ENCODE measurements at places on chromosomes 6 and 20. TPM values are rescaled to one million over a fixed set of nuclear protein-coding genes. Genes with fewer than 3 reads are reported as not detected.

KHDC1L gene
- total RNA-seq, result not detected

- no peak for DNase-seq
These were observed 52.5 kb downstream of the MAFB start for GRCh38 chr20:40636486-40636885.

DNA sequence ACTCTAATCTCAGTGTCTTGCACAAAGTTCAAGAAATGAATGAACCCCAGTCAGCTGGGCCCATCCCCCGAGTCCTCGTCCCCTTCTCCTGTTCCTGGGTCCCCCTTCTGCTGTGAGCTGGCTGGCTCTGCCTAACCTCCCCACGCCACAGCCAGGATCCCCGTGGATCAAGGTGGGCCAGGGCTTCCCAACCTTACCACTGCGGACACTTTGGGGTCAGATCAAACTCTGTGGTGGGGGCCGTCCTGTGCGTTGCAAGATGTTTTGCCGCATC is 116.2 kb downstream of the SULF2 start:
- DNase-seq, result no peak

GRCh38 chr6:169807229-169807628 is 55.8 kb downstream of the ERMARD start:
- DNase-seq, result no peak

CPNE5 gene
- not detected for total RNA-seq

GRCh38 chr6:90131614-90132423 is 164.8 kb downstream of the BACH2 start:
- DNase-seq, result no peak

- DNase-seq, result no peak
These were observed 84.5 kb downstream of the HIVEP2 start for GRCh38 chr6:142860498-142860897.

TMEM217 gene
- total RNA-seq, result 0.11 TPM

DNA sequence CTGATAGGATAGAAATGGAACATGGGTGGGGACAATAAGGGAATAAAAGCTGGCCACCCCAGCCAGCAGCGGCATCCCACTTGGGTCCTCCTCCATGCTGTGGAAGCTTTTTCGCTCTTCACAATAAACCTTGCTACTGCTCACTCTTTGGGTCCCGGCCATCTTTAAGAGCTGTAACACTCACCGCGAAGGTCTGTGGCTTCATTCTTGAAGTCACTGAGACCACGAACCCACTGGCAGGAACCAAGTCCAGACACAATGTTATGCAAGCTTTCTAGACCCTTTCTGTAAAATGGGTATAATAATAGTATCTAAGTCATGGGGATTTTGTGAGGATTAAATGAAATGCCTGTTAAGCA is 48.9 kb upstream of the EZR start:
- DNase-seq, result no peak

RBM24 gene
- total RNA-seq, result 7.9 TPM

DNA sequence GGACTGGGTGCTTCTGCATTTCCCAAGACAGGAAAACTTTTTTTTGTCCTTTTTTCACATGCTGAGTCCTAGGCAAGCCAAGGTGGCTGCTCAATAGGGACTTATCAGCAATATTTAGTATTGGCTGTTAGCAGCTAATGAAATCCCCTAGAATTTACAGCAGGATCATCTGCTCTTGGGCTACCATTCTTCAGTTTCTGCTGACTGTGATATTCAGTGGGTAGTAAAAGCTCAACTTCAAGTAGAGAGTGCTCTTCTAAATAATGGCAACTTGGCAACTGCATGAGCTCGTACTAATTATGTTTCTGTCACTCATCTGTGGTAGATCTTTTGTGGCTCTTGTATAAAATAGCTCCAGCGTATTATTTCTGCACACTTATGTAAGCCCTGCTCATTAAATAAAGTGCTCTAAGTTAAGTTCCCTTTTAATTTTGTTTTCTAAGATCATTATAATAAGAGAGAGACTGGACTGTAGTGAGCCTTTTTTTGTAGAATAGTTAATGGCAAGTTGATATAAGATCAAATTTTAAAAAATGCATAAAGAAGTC is 110.3 kb downstream of the SLC35F1 start:
- no peak for DNase-seq

NOX3 gene
- total RNA-seq, result not detected

DNA sequence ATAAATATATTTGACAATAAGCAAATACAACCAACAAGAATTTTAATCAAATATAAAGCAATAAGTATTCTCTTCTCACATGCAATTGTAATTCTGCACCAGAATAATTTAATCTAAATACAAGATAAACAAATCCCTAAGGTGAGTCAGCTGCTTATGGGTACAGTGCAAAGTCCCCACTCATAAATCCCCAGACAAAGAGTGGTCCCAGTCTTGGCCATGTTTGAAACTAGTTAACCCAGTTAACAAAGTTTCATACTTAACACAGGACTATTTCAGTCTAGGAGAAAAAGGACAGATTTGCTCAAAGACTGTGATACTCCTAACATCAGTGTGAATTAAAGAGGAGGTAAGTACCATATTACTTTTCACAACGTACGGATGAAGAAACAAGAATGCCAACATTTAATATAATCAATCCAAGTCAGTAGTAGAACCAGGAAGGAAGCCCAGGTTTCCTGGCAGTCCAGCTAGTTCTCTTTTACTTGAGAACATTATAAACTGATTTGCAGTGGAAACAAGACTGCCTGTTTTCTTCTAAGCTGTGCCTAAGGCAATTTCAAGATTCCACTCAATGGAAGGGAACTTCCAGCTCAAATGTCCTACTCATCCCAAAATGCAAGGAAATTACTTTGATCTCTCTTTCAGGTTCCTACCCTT is 10.4 kb downstream of the SAMD3 start:
- no peak for DNase-seq

- peak; percentile 8 for DNase-seq
These were observed 115.6 kb downstream of the TMEM170B start for GRCh38 chr6:11653028-11653583.

BNIP5 gene
- not detected for total RNA-seq

PTK6 gene
- total RNA-seq, result 0.19 TPM

ENTPD6 gene
- 236 TPM for total RNA-seq

SAMD10 gene
- total RNA-seq, result not detected

GRCh38 chr20:38698541-38698940 is 25.7 kb upstream of the SLC32A1 start:
- no peak for DNase-seq

DNA sequence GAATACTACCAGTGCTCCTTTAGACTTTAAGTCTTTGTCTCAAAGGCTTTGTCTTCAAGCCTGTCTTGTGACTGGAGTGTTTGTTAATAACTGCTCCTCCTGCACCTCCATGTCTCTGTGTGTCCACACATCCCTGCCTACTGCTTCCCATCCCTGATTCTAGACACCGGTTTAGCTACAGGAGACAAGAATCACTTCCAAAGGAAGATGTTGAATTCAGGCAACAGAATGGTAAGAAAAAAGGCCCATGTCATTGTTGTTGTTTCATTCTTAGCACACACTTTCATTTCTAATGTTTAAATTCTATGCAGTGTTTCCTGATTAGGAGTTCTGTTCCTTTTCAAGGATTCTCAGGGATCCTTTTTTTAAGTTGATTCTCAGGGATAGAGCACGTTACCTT is 293.6 kb upstream of the STXBP5 start:
- no peak for DNase-seq

GRCh38 chr6:8588176-8588575 is 152.8 kb upstream of the SLC35B3 start:
- DNase-seq, result no peak

SLC17A4 gene
- total RNA-seq, result not detected

DNA sequence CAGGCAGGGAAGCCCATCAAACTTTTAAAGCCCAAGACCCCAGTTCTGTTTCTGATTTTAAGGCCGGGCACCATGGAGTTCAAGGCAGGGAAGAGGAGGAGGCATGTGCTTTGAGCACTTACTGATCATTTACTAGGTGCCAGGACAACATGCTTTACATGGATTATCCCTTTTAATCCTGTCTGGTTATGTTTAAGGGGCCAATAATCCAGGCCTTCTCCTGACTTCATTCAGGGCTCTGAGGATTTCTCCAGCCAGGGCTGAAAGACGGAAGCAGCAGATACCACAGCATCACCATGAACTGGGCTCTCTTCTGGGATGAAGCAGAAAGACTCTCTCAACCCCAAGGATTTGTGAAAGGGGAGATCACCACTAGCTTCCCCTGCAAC is 4.1 kb downstream of the CCND3 start:
- DNase-seq, result no peak

DNA sequence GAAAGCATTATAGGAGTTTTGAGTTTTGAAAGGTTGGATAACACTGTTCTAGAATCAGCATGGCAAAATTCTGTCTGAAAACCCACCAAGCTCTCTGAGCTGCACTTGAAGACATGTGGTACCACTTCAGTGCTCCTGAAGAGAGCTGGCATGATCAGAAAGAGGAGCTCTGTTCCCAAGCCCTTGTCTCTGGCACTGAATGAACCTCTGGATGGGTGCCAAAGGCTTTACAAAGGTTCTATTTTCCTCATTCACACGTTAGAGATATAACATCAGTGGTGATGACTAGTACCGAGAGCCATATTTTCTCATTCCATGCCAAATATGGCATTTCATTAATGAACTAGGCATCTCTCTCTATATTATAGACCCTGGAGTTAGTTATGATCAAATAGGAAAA is 301.8 kb upstream of the ID4 start:
- peak; percentile 91 for DNase-seq

HLA-DQB2 gene
- total RNA-seq, result not detected

DNA sequence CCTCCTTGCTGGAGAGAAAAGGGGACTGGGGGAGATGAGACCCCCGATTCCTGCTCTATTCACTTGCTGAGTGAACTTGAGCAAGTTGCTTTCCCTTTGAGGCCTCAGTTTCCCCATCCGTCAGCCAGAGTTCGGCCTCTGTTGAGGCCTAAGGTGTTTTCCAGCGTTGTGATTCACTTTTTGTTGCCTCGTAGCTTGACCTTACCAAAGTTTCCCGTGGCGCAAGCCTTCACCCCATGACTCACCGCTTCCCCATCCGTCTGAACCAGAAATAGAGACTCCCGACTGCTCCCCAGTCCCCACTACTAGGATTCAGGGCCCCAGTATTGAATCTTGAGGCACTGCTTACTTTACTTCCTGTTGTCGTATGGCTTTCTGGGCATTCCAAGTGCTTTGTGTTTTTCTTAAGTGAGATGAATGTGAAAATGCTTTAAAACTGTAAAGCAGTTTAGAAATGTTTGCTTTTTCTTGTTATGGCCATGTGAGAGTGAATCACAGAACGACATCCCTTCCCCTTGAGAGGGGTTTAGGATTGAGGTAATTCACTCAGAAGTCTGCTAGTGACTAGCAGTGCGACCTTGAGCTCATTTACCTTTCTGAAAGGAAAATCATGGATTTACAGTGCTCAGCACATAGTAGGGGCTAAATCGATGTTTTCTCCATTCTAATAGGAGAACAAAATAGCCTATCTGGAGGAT is 1.2 kb downstream of the CHMP4B start:
- peak; percentile 22 for DNase-seq

HLA-DRB1 gene
- 2.0 TPM for total RNA-seq

TXLNB gene
- 0.83 TPM for total RNA-seq

GRCh38 chr6:39196673-39197091 is 32.6 kb downstream of the KCNK5 start:
- no peak for DNase-seq

BPIFB2 gene
- not detected for total RNA-seq

MACROD2 gene
- 3.3 TPM for total RNA-seq

POPDC3 gene
- total RNA-seq, result 67.5 TPM

GRCh38 chr6:6105472-6106036 is 98.8 kb upstream of the NRN1 start:
- peak; percentile 51 for DNase-seq

TPD52L1 gene
- total RNA-seq, result 54.5 TPM

- peak; percentile 45 for DNase-seq
These were observed at the start of gene SPTLC3 for GRCh38 chr20:13008761-13009681. TSS of gene SPTLC3 (plus strand) at chr20:13008972. CDS start at chr20:13009268, 296 bp downstream.

C20orf202 gene
- total RNA-seq, result not detected

DEFB132 gene
- not detected for total RNA-seq

CST5 gene
- total RNA-seq, result 0.26 TPM

DHX35 gene
- total RNA-seq, result 21.3 TPM

- no peak for DNase-seq
These were observed 88.9 kb downstream of the FHL5 start for GRCh38 chr6:96651816-96652215.

Data from SK-MEL-5 (cell line).